ENCODE measurements at places on chromosomes 1 and 21.
A peak's percentile ranks its signal among the peaks of the same experiment; 100 is the strongest.

DNA sequence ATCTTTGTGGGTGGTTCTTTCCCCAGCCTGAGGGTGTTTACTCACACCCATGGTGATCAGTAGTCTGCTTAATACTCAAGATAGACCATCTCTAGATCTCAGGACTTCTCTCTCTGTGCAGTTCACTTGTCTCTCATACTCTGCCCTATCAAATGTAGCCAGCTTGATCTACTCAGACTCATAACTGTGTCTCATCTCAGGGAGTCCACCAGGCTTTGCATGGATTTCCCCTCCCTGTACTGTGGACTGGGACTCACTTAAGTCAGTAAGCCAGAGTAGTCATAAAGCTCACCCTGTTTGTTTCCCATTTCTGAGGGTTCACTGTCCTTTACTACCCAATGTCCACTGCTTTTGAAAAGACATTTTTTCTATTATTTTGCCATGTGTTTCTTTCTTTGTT is 41.8 kb downstream of the LYPLAL1 start:
- no peak for DNase-seq

DNA sequence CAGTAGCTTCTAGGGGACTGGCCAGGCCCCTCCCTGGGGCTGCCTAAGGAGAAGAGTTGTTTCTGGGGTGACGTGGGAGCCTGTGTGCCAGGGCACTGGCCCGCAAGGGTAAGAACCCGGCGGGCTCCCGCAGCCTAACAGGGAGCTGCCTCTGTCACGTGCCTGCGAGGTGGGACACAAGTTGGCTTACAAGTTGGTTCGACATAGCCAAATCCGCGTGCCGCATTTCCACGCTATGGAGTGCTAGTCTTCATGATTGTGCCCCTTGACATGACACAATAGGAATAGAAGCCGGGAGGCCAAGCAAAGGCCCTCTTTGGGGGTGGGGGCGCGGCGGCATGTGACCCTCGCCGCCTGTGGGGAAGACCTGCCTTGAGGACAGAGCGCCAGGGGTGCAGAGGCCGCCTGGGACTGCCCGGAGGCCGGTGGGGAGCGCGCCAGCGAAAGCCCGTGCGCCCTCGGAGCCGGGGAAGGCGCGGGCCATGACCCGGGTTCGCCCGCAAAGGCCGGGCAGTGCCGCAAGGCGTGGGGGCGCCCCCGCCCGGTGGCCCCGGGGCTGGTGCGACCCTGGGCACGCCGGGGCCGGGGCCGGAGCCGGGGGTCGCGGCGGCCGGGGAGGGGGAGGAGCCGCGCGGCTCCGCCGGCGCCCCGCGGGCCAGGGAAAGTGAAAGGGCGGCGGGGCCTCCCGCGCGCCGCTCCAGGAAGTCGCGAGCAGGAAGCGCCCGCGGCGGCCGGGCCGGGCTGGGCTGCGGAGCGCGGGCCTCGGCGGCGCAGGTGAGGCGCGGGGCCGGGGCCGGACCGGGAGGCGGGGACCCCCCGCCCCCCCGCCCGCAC is at the start of gene SLC37A1:
Gene SLC37A1 (plus strand): TSS at position 702 of the 834 bp plus-strand sequence. CDS start 4,603 bp downstream, outside the sequence.
- DNase-seq = peak; percentile 47

GRCh38 chr1:244857761-244858160 is 6.6 kb downstream of the HNRNPU start:
- no peak for DNase-seq

DNA sequence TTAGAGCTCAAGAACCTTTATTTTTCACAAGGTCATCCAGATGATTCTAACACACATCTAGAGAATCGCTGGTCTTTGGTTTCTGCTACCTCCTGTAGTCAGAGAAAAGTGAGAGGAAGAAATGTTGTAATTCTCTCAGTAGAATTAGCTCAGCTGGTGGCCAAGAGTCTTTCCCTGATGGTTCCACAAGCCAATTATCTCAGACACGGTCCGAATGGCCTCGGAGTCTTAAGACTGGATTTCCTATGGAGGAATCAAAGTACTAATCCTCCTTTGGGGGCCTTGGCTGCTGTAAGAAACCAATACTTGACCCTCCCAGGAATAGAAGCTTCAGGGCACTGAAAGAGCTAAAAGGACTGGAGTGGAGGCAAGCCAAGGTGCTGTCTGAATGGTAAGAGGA is 1.8 kb downstream of the TMEM81 start:
- DNase-seq = no peak

DNA sequence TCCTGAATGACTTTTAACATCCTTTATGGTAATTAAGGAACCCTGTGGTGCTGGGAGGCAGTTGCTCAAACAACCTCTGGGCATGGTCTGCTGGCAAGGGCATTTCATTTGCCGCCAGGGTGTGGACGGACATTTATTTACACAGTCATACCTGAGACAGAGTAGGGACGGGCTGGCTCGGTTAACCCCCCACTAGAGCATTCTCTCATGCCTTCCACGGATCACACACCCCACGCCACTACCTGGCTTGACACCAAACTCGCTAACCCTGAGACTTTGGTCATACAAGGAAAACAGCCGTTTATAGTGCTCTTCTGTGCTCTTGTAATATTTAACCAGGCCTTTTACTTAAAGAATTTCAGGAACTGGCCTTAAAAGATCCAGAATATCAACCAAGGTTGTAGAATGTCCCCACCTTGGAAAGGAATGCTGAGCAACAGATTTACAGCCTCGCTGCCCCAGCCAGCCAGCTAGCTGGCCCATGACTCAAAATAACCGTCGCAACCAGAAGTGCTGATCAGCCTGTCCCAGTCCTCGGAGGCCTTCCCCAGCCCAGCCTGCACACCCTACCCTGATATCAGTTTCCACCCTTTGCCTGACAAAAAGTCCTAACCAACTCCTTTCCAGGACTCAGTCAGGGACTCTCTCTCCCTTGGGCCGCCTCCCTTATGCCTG is 6.5 kb upstream of the PDXK start:
- DNase-seq = peak; percentile 69

- peak; percentile 67 for DNase-seq
Measured at GRCh38 chr1:97145321-97145956, 423.9 kb downstream of the PTBP2 start.

- DNase-seq = no peak
Measured at GRCh38 chr1:208778417-208778816, 534.2 kb upstream of the PLXNA2 start.

DNA sequence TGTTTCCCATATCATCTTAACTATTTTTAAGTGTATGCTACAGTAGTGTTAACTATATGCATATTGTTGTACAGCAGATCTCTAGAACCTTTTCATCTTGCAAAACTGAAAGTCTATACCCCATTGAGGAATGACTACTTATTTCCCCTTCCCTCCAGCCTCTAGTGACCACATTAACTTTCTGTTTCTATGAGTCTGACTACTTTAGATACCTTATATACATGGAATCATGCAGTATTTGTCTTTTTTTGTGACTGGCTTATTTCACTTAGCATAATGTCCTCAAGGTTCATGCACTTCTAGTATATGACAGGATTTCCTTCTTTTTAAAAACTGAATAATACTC is 96.5 kb upstream of the BTG3 start:
- no peak for DNase-seq

GRCh38 chr21:40706806-40707655 is 139.9 kb downstream of the DSCAM start:
- DNase-seq = no peak

DNA sequence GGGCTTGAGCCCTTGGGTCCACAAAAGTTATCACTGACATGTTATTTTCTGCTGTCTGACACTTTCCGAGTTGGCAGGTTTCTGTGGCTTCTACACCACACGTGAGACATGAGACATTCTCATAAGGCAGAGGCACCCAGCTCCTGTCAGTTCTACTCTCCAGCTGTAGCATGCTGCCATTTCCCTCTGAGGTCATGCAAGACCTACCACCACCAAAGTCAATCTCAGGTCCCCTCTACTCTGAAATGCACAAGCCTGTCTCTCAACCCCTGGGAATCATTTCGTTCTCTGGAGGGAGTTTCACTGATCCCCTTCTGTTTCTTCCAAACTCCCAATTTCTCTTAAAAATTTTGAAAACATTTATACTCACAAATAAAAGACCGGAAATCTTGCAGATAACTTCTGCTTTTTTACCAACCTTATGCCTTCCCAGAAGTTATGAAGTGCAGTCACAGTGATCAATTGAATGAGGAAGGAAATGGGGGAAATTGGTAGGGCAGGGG is 39.5 kb upstream of the CR2 start:
- DNase-seq = no peak

DNA sequence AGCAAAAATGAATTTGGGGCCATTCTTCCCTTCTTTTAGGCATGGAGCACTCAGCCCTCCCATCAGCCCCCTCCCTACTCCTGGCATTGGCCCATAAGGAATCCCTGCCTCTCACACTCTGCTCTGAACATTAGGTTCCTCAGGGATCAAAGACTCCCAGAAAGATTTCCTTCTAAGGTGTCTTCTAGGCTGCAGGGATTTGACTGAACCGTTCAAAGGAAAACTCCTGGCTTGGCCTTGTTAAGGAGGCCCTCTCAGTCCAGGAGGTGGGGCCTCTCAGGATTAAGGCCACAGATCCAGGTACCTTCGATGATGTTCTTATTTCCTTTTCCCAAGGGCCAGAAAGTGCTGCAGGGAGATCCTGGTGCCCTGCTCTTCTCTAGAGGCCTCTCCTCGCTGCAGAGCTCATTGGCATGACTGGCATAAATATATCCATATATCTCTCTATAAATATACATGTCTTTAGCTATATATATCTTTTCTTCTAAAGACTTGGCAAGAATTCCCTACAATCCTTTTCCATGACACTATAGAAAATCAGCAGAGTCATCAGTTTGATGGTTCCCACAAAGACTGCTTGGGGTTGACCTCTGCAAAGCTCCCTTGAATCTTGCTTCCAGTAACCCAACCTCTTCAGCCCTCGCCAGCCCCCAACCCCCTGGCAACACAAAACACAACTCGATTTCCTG is 59.1 kb downstream of the PLXNA2 start:
- no peak for DNase-seq

DNA sequence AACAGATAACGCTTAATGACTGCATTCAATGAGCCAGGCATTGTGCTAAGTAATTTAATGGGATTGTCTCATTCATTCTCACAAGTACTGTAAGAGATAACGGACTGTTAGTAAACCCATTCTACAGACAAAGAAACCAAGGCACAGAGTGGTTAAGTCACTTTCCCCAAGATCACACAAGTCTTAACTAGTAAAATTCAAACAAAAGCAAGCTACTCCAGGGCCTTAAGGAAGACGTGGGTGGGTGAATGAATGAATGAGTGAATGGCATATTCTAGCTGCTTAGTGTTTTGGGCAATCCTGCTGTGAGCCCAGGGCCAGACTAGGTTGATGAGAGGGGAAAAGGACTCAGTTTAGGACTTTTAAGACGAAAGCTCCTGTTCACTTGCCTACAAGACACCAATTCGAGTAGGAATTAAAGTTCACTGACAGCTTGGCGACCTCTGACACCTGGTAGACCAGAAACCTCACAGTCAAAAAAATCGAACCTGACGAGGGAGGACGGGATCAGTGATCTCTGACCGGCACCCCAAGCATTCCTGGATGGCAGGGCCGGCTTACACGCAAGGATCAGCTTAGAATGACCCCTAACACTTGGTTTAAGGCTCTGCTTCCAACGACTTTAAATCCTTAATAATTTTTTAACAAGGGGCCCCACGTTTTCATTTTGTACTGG is 557 bp downstream of the EMC1 start:
- DNase-seq = no peak

DNA sequence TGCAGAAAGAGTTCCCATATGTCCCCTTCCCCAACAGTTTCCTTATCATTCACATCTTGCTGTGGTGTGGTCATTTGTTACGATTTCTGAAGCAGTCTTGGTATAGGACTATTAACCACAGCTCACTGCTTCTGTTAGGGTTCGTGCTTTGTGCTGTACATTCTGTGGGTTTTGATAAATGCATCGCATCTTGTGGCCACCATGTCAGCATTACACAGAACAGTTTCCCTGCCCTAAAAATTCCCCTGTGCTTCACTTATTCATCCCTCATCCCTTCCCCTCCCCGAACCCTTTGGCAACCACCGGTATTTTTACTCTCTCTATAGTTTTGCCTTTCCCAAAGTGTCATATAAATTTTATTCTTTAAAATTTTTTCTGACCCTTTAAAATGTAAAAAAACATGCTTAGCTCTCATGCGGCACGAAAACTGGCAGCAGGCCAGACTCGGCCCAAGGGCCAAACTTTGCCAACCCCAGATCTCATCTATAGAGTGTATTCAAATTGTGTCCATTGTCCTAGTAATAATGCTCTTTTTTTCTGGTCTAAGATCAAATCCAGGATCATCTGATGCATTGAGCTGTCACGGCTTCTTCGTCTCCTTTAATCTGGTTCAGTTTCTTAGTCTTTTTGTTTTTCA is 78.2 kb downstream of the SIM2 start:
- DNase-seq = no peak

DNA sequence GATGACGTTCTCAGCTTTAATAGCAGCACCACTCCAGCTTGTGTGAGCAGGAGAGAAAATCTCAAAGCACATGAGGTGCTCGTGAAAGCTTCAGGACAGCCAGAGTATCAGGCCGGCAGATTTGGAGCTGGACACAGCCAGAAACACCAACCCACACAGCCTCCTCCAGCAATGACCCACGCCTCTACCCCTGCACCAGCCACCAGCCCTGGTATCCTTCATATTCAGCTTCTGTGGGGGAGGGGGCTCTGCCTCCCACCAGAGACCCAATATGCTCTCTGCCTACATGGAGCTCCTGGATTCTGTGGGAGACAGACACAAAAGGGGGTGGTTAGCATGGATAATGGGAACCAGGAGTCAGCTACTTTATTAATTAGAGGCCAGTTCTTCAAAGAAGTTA is 133.6 kb upstream of the FMN2 start:
- DNase-seq = no peak

GRCh38 chr1:156112276-156113137 is 2.0 kb upstream of the LMNA start:
- no peak for DNase-seq

DNA sequence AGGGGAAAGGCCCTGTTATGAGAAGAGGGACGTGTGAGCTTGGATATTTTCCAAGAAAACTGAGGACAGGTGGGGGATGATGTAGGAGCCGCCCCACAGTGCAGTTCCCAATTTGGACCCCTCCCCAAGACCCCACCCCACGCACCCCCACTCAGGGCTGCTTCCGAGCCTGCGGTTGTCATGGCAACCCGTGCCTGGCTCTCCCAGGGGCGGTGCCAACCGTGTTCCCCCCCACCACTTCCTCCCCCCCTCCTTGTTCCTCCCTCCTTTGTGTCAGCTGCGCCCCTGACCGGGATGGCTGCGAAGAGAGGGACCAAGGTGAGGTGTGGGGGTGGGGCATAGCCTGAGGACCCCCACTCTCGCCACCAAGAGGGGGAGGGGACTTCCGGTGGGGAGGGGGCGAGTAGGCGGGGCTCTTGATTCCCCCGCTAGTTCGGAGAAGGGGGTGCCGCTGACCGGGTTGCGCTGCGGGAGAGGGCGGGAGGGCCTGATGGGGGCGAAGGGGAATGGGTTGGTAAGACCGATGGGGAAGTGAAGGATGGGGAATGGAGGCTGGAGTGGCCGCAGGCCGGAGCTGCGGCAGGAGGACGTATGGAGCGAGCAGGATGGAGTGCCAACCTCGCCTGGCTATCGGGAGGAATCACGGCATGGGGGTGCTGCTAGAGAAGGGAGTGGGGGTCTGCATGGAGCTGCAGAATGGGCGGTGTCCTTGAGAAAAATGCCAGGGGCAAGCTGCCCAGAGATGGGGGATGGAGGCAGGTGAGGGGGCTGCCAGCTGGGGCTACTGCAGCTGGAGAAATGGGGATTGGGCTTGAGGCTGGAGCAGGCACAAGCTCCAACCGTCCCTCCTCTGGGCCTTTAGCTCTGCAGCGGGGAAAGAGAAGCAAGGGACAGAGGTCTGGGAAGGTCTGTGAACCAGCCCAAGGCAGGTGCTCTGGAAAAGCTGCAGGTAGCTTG is 953 bp downstream of the TRIM46 start:
- DNase-seq = peak; percentile 55

GRCh38 chr1:244862354-244862698 is 2.0 kb downstream of the HNRNPU start:
- DNase-seq = no peak

Data from AG20443 (cell line).